ENCODE measurements at places on chromosomes 4 and X.

DNA sequence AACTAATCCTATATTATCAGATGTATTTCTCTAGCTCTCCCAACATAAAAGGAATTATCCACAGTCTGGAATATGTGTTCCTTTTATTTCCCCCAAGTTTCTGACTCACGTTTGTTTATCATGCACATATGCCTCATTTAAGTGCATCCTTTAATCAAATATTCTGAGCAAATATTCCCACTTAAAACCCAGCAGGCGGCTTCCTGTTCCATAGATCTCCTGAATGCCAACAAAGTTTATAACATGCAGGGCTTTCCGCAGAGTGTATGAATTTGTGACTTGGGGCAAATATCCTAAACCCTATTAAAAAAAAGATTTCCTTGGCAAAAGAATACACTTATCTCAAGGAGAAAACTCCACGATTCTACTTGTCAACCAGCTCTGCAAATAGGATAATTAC, 16.9 kb downstream of the GLRA2 start:
- no peak for DNase-seq

DNA sequence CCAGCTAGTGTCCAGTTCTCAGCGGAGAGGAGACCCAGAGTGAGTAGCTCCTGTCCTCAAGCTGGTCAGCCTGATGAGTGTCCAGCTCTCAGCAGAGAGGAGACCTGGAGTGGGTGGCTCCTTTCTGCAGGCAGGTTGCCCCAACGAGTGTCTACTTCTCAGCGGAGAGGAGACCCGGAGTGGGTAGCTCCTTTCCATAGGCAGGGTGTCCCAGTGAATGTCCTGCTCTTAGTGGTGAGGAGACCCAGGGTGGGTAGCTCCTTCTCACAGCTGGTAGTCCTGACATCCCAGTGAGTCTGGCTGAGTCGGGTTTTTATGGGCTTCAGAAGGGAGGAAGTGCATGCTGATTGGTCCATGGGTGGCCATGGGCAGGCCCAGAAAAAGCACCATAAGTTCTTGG, 55.7 kb upstream of the NUDT6 start:
- DNase-seq: no peak

GRCh38 chr4:78689261-78689660, 86.9 kb upstream of the BMP2K start:
- no peak for DNase-seq

GRCh38 chr4:17511509-17511949, 361 bp downstream of the QDPR start:
- no peak for DNase-seq

DNA sequence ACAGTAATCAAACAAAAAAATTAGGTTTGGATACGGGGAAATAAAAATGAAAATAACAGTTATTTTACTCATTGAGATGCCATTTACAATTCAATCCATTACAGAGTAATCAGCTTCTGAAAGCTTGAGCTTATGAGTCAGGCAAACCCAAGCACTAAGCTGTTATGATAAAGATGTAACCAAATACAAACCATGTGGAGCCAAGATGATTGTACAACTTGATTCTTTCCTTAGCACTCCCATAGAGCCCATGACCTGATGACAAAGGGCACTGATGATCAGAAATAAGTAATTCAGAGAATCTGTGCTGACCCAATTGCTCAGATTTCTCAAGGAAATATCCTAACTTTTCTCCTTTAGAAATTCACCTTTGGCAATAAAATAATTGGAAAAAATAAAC, 40.5 kb upstream of the PRKG2 start:
- DNase-seq: no peak

DNA sequence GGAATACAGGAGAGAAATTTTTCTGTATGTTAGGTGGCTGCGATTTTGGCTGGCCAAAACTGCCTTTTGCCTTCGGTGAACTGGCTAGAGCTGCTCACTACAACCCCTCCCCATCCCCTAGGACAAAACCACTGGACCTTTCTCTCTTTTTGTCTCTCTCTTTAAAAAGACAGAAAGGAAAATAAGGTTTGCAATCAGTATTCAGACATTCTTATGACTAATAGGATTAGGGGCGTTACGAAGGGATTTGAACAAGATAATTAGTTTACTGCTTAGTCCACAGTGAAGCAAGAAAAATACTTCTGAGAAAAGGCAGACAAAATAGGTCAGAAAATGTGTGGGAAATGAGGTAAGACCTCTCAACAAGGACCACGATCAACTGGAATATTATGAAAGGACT, 180.4 kb downstream of the SLIT2 start:
- no peak for DNase-seq

DNA sequence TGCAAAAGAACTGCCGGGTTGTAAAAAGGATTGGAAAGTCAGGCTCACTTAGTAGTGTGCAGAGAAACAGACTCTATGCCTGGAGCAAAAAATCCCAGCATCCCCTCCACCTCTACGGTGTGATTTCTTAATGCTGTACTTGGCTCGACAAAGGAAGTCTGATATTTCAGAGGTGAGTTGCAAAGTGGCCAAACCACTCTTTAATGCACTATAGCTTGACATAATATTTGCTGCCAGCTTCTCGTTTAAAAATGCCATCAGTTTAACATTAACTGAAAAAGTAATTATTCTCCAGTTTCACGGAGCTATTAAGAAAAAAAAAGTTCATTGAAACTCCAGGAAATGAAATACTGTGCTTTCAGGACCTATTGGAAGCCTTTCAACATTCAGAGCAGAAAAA, 448.3 kb upstream of the ZFP42 start:
- no peak for DNase-seq

GRCh38 chr4:86156531-86156930, 203.3 kb downstream of the MAPK10 start:
- DNase-seq: no peak

- no peak for DNase-seq
These were observed 4.0 kb upstream of the TMEM156 start for GRCh38 chr4:39036172-39036571.

DNA sequence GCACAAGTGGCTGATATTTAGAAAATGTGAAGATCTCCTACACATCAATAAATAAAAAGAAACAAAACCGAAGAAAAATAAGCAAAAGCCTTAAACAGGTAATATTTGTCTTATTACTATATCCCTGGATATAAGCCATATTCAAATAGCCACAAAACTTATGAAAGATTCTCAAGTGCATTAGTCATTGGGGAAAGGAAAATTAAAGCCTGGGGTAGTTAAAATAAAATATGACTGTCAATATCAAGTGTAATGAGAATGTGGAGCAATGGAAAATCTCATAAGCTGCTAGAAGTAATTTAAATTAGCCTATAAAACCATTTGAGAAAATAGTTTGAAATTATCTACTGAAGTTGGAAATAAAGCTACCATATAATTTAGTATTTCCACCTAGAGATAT, 399.9 kb downstream of the GASK1B start:
- no peak for DNase-seq

GRCh38 chr4:64271601-64272081, 137.6 kb downstream of the TECRL start:
- DNase-seq: no peak

DNA sequence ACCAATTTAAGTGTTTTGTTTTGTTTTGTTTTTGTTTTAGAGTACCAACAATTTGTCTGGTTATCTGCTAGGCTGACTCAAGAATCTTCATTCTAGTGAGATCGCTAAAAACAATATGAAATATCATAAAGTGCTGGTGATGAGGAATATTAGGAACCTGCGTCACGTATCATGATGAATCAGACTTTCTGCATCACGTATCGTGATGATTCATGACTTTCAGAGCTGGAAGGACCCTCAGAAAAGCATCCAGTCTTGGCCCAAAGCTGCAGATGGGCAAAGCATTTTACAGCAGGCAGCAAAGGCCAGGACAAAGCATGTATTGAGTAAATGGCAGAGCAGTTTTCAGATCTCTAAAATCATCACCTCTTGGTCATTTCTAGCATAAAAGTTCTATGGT, 278.0 kb upstream of the BOD1L1 start:
- no peak for DNase-seq

GRCh38 chrX:9501362-9501761, 36.5 kb downstream of the TBL1X start:
- DNase-seq: no peak

DNA sequence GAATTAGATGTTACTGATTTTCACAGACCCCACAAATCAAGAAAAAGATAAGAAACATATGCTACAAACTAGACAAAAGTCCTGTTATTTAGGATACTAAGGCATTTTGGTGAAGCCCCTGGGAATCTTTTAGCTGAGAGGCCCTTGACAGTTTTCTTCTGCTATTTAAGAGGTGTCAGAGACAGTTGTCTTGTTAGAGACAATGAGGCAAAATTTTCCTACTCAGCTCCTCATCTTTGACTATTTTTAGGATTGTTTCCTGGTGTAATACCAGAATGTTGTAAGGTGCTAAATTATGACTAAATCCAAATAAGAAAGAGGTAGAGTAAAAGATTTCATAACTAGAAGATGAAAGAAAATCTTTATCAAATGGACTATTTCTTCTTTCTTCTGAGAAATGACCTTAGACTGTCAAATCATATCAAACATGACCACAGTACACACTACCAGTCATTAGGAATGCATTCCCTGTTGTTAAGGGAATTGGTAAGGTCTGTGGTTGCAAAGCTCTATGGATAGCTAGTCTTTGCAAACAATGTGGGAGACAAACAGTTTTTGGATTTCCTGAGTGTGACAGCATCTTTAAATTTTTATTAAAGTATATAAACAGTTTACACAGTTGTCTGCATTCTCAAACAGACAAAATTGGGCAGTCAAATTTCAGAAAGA, 926.1 kb downstream of the ADGRL3 start:
- no peak for DNase-seq

GRCh38 chr4:155809835-155810234, 51.0 kb downstream of the GUCY1B1 start:
- DNase-seq: no peak

DNA sequence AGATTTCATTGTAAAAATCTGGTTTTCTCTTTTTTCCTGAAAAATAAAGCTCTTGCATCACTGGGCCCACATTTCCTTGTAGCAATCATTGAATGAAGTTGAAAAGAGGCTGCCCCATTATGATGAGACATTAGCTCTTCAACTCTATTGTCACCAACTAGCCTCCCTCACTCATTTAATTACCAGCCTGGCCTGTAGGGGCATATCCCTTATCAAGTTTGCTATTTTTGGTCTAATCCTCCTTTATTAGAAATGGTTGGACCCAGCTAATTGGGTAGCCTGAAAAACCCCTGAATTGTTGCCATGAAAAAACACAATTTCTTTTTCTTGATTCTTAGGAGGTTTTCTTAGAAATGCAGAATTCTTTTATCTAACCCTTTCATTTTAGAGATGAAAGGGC, 164.6 kb upstream of the CASK start:
- DNase-seq: no peak

DNA sequence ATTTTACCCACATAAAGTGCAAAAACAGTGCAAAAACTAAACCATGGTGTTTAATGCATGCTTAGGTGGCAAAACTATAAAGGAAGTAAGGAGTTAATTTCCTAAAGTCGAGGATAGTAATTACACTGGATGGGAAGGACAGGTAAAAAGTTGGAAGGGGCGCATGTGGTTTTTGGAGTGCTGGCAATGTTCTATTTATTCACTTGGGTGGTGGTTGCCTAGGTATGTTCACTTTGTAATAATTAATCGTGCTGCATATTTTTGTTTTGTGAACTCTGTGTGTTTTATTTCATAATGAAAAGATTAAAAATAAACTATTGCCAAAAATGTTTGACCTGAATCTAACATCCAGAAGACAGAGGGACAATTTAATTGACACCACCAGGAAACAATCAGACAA, 32.1 kb upstream of the SMARCA5 start:
- DNase-seq: no peak

GRCh38 chr4:142840516-142841123, 5.5 kb downstream of the INPP4B start:
- no peak for DNase-seq

DNA sequence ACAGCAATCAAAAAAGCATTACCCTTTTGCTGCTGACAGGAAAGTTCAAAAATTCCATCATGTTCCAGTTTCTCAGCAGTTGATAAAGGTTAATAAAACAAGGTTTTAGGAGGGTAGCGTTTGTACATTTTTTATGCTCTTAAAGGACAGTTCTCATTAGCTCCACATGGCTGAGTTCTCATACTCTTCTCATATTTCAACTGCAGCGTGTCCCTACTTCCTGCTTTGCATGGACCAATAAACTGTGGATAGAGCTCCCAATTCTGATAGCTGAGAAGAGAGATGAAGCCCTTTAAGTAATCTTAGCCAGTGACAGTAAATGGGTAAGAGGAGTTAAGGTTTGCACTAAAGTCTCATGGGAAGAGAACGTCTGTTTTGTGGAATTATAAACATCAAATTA, 53.5 kb downstream of the SPANXA2 start:
- DNase-seq: no peak

DNA sequence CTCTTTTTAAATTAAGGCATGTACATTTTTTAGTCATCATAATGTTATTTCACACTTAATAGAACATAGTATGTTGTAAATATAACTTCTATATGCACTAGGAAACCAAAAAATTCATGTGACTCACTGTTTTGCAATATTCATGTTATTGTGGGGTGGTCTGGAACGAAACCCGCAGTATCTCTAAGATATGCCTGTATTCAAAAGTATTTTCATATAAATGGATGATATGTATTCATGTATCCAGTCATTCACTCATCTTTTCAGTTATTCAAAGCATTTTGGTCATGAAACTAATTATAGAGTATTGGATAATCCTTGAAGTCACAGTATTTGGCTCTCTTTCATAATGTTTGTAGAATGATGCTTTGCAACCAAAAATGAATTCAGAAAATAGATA, 168.1 kb downstream of the HS6ST2 start:
- DNase-seq: no peak

GRCh38 chr4:55031158-55031557, 94.2 kb downstream of the KDR start:
- no peak for DNase-seq

DNA sequence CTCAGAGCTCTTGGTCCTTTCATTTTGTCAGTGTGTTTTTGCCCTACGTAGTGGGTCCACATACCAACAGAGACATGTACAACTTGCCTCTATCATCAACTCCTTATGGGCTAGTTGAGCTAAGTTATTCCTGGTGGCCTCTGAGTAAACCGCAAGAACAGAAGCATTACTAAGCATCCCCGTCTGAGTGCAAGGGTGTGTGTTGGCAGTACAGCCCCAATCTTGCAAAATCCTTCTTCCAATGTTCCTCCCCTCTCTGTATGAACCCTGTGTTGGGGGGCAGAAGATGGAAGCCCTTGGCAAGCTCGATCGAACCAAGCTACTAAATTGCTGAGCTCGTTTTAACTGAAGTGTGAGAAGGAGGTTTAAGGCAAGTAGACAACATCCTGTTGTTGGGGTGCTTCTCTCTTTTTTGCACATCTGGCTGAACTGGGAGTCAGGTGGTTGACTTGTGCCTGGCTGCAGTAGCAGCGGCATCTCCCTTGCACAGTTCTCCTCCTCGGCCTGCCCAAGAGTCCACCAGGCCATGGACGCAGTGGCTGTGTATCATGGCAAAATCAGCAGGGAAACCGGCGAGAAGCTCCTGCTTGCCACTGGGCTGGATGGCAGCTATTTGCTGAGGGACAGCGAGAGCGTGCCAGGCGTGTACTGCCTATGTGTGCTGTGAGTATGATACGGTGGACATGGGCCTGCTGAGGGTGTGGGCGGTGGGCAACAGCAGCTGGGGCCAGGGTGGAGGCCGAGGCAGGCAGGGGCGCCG, at the start of gene SH2D1A:
TSS of gene SH2D1A (plus strand) at position 447 of the 760 bp plus-strand sequence. CDS start at position 527, 80 bp downstream.
- DNase-seq: no peak
